Stimulated activated naive CD4-positive, alpha-beta T cell treated with Interleukin-2 at 50 U/mL for 16 hours (primary cell): ENCODE measurements at places on chromosomes 3 and 15.

GRCh38 chr15:97077975-97078374, 747.5 kb downstream of the NR2F2 start:
- no peak for DNase-seq

GRCh38 chr3:160828880-160829279, 72.8 kb downstream of the PPM1L start:
- DNase-seq, result no peak

- DNase-seq, result no peak
Observed at GRCh38 chr3:71001303-71001830, 582.2 kb downstream of the FOXP1 start.

GRCh38 chr3:195133462-195133861, 137.5 kb downstream of the XXYLT1 start:
- DNase-seq, result peak; percentile 65

DNA sequence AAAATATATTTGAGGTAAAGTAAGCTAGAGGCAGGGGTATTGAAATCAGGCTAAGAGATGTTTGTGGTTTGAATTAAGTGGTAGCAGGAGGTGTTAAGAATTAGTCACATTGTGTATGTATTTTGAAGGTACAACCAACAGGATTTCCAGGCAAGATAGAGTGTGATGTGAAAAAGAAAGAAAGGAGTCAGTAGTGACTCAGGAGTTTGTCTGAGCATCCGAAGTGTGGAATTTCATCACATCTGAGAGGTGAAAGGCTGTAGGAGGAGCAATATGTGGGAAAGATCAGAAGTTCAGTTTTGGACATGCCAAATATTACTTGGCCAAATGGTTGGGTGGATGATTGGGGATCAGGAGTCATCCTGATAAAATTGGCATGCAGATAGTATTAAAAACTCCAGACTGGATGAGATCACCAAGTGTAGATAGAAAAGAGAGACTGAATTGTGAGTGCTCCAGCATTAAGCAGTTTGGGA, 32.1 kb upstream of the EBLN2 start:
- no peak for DNase-seq

GRCh38 chr3:156902916-156903315, 76.8 kb downstream of the LEKR1 start:
- no peak for DNase-seq

DNA sequence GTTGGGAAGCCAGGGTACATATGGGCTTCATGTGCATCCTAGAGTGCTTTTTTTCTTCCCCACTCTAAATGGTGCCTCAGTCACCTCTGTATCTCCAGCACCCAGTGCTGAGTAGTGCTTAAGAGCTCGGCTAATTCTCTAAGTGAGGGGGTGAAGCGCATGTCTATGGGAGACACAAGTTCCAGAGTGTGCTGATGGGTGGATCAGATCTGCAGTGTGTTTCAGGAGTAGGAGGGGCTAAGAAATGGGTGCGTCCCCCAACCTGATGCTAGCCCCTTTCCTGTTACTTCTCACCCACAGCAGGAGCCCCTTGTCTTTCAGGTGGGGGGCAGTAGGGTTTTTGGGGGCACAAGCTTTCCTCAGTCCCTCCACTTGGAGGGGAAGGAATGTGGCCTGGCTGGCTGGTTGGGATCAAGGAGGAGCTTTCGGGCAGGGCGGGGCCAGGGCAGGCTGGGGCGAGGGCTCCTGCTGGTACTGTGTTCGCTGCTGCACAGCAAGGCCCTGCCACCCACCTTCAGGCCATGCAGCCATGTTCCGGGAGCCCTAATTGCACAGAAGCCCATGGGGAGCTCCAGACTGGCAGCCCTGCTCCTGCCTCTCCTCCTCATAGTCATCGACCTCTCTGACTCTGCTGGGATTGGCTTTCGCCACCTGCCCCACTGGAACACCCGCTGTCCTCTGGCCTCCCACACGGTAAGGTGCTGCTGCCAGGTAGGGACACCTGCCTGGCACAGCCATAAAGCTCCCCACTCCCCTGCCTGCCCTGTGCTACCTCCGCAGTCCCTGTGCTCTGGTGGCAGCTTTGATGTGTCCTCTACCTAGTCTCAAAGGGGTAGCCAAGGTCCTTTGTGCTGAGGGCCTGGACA, at the start of gene IL17RE:
TSS of gene IL17RE (plus strand) at position 477 of the 866 bp plus-strand sequence. CDS start at position 562, 85 bp downstream.
- DNase-seq, result no peak

GRCh38 chr15:57777003-57777402, 70.5 kb downstream of the POLR2M start:
- no peak for DNase-seq
